ENCODE measurements at places on chromosomes 7 and 10.

DNA sequence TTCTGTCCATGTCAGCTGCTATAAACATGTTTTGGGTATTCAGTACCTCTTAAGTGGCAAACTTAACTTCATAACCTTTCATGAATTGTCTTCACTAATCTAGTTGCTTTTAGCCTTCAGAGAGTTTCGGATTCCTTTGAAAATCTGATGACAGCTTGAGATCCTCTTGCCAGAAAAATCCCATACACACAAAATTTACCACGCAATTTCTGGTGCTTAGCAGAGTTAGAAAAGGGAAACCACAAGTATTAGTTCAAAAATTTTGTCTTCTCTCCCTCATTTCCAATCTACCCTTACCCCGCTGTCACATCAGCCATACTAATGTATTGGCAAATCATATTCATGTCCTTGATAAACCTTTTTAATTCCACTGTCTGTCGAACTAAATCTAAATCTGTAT is 72.7 kb upstream of the TMEM106B start:
- DNase-seq: no peak

DNA sequence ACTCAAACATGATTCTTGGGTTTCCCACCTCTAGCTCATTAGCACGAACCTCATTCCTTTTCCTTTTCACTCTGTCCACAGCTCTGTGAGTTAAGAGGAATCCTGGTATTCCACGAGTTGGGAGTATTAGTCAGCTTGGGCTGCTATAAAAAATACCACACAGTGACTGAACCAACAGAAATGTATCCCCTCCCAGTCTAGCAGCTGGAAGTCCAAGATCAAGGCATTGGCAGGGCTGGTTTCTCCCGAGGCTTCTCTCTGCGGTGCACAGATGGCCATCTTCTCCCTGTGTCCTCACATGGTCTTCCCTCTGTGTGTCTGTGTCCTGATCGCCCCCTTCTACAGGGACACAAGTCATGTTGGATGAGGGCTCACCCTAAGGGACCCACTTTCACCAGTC is 261.6 kb downstream of the TNS3 start:
- no peak for DNase-seq

DNA sequence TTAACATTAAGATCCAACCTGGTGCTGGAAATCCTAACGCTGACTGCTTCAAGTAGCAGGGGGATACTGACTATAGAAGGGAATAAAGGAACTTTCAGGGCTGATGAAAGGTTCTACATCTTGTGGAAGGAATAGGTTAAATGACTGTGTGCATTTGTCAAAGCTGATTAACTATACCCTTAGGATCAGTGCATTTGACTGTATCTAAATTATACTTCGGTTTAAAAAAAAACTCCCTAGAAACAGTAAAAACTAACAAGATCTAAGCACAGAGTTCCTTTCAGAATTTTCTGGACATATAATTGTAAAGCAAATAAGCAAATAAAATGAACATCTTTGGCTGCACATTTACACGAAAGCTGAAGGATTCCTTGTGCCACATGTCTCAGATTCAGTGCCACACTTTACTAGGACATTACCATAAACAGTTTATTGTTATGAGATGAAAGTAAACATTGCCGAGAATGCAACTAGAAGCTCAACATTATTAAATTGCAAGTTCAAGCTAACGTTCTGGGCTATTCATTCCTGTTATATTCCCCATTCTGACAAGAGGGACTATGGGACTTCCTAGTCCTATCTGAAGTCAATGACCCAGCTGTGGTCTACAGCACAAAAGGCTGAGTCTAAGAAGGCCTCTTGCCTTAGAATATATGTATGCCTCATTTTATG is 20.7 kb downstream of the ANK3 start:
- DNase-seq: no peak

DNA sequence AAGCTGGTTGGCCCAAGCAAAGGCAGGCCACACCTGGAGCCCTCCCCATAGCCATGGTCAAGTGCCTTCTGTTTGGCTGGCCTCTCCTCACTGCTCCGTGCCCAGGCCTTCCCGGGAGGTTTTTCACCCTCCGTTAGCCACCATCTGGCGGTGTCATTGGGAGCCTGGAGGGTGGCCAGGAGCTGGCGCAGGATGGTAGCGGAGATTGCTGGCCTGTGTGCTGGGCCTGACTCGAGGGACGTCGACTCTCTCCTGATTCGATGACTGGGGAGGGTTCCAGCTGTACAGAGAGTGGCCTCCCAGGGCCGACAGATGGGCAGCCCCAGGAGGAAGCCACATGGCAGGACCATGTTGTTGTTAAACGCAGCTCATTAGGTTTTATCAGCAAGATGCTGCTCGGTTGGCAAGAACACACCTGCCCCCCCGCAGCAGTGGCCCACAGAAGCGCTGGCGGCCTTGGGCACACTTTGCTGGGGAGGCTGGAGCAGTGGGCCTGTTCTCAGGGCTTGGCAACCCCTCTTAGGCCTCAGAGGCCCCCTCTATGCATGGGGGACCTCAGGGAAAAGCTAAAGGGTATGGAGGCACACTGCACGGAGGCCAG is 64.0 kb upstream of the CACUL1 start:
- DNase-seq: no peak

DNA sequence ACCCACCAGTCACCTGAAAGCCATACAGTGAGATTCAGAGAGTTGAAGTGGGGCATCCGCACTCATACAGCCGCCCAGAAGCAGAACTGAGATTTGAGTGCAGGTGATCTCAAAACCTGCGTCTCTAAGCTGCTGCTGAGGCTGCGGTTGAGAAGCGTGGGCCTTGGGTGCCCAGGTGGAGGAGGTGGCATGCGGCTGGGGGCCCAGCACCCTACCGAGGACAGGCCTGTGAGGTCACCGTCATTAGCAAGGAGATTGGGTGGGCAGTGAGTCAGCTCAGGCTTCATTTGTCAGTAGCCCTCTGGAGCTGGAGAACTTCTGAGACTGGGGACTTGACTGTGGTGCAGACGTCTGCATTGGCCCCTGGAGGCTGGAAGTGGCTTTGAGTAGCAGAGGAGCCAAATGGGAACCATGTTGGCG is 29.8 kb downstream of the ZMIZ1 start:
- no peak for DNase-seq

GRCh38 chr10:35506741-35507140 is 98.4 kb upstream of the GJD4 start:
- no peak for DNase-seq

DNA sequence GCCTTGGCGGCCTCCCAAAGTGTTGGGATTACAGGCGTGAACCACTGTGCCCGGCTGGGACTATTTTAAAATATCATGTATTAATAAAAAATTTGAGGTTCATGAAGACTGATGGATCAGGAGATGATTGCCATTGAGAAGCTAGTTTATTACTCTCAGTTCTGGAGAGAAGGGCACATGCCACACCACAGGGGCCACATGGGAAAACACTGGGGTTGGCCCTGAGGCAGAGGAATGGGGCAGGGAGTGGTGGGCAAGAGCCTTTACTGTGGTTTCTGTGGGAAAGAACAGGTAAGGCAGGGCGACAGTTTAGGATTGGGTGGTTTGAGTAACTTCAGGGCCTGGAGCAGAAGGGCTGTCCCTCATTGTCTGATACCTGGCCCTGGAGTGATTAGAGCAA is 6.8 kb upstream of the TBRG4 start:
- DNase-seq: no peak

DNA sequence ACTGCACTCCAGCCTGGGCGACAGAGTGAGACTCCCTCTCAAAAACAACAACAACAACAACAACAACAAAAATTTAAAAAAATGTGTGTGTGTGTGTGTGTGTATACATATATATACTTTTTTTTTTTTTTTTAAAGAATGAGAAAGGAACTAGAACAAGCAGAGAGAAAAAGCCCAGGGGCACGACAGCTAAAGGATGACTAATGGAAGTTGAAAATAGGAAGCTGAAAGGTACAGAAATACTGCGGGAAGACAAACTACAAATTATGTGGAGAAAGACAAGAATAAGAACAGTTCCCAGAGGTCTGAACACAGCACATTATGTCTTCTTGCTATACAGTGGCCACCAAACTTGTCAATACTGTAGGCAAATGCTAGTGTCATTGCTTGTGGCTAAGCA is 141.9 kb upstream of the PRSS1 start:
- no peak for DNase-seq

DNA sequence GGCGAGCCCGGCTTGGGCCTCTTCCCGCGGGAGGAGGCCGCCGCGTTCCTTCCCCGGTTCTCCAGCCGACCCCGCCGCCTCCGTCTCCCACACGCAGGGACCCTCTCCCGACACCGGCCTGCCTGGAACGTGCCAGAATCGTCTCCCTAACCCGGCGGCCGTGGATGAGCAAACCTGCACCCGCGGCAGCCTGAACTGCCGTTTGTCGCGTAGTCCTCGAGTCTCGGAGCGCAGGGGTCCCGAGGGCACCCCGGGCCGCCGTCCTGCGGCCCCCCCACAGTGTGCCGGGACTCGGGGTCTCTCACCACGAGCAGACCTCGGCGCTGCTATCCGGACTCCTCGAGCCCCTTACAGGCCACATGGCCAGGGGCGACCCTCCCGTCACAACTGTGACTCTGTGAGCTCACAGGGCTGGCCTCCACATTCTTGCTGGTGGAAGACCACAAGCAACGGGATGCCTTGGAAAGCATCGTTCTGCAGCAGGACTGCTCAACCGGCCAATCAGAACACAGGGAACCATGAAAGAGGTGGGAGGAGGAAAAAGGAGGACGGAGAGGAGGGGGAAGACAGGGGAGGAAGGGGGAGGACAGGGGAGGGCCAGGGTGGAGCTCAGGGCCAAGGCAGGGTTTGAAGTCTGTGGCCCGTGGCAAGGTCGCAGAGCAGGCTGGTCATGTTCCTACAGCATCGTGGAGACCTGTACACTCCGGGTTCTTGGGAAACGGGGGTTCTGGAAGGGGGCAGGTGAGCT is 276.9 kb downstream of the DNAJB6 start:
- no peak for DNase-seq

DNA sequence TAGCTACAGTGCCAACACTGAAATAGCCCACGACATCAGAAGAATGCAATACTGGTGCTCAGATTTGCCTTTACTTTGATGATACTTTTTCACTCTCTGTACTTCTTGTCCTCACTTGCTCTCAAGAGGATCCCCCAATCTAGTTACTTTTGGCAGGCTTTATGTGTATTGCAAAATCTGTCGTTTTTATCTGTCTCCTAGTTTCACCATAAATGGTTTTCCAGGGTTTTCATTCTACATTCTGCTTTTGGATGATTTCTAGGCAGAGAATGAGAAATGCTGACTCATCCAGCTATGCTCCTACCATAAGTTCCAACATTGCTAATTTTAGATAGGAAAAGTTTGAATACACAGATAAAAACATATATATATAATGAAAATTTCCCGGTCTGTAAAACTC is 659.5 kb upstream of the NRG3 start:
- no peak for DNase-seq

GRCh38 chr10:131025333-131025732 is 286.2 kb downstream of the TCERG1L start:
- DNase-seq: no peak

- no peak for DNase-seq
Observed at GRCh38 chr7:96772139-96772694, 62.6 kb upstream of the SEM1 start.

DNA sequence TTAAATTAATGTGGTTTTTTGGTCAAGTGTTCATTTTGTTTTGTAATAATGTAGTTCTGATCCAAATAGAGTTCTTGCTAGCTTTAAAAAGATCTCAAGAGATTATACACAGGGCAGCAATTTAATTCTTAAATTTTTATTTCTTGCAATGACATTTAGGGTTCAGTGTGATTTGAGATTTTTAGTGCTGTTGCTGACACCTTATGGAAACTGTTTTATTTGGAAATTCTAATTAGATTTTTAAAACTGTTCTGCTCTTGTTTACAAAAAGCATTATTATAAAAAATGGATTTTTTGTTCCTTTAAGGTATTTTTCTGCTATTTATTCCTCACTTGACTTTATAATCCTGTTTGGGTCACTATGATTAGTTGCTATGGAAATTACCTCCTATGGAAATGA is 72.1 kb downstream of the RTKN2 start:
- DNase-seq: no peak

All from activated effector memory CD4-positive, alpha-beta T cell treated with Interleukin-2 at 50 U/mL for 16 hours (primary cell).